ENCODE measurements at places on chromosomes 4 and X. TPM values are rescaled to one million over a fixed set of nuclear protein-coding genes. Genes with fewer than 3 reads are reported as not detected.

The TRIM75 gene
- not detected for total RNA-seq

The MAGEA9B gene
- total RNA-seq, result not detected

The CDX4 gene
- total RNA-seq, result not detected

The RNF150 gene
- total RNA-seq, result 0.09 TPM

The POU4F2 gene
- not detected for total RNA-seq

The YIPF6 gene
- 14.3 TPM for total RNA-seq

The IL21 gene
- total RNA-seq, result 0.09 TPM

The ADD1 gene
- total RNA-seq, result 149 TPM

The CDS1 gene
- 0.07 TPM for total RNA-seq

- H3K27me3 ChIP-seq, result no peaks in the 10 kb centered on the region
- no peaks in the 10 kb centered on the region for H3K4me1 ChIP-seq
These were observed 27.1 kb upstream of the DCLK2 start for GRCh38 chr4:150051111-150051510.

- H3K27ac ChIP-seq, result no peak overlapping the region
- DNase-seq, result no peak
- H3K4me1 ChIP-seq, result no peaks in the 10 kb centered on the region
- no peaks in the 10 kb centered on the region for H3K27me3 ChIP-seq
These were observed 213.4 kb downstream of the GC start for GRCh38 chr4:71570492-71570891.

- no peak overlapping the region for H3K27ac ChIP-seq
- H3K36me3 ChIP-seq, result no peaks in the 10 kb centered on the region
- no peak for DNase-seq
- no peak overlapping the region for H3K4me3 ChIP-seq
- no peaks in the 10 kb centered on the region for H3K4me1 ChIP-seq
These were observed 466.9 kb downstream of the FAT4 start for GRCh38 chr4:125781651-125782050.

GRCh38 chrX:77276742-77277141 is 170.4 kb upstream of the FGF16 start:
- no peaks in the 10 kb centered on the region for H3K36me3 ChIP-seq
- DNase-seq, result no peak
- H3K4me1 ChIP-seq, result no peaks in the 10 kb centered on the region
- no peak overlapping the region for H3K4me3 ChIP-seq

- H3K27me3 ChIP-seq, result no peaks in the 10 kb centered on the region
- H3K36me3 ChIP-seq, result no peaks in the 10 kb centered on the region
- peak; percentile 79 for DNase-seq
- peaks cover 16% of the 10 kb centered on the region for H3K4me1 ChIP-seq
- H3K27ac ChIP-seq, result peak overlapping the region; percentile 88
- H3K4me3 ChIP-seq, result peak overlapping the region; percentile 67
These were observed 2.2 kb downstream of the PLXNB3 start for GRCh38 chrX:153766098-153766817.

DNA sequence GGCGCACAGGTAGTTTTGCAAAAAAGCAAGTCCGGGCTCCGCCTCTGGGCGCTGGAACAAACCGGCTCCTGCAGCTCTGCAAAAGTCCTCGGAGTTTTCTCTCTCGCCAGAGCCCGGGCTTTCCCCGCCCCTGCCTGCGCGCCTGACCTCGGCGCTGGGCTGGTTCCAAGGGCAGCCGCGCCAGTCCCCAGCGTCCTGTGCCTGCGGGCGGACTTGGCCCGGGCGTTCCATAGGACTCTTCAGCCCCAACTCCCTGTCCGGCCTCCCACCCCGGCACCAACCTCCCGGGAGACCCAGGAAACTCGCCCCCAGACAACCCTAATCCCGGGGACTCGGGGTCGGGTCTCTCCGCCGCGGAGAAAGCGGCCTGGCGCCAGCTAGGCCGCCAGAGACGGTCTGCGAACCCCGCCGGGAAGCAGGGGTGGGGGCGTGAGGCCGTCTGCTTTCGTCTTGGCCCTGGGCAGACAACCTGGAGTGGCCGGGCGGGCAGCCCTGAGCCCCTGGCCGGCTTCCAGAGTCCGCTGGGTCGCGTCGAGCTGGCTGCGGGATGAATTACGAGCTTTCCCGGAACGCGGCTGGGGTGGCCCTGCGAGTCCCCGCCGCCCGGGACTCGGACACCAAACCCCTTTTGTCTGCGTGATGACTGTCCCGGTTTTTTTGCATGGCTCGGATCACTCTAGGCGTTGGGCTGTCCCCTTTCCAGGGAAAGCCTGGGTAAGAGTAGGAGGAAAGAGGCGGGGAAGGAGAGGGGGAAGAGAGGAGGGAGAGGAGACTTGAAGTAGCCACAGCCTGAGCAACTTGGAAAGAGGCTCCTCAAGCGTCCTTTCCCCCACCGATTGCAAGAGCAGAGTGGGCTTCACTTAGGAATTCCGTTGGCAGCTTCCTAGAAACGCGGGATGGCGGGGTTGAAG is 916 bp downstream of the MXRA5 start:
- no peak overlapping the region for H3K27ac ChIP-seq
- peaks cover 10% of the 10 kb centered on the region for H3K27me3 ChIP-seq
- no peaks in the 10 kb centered on the region for H3K4me1 ChIP-seq
- H3K4me3 ChIP-seq, result no peak overlapping the region

- H3K4me1 ChIP-seq, result peaks cover 8% of the 10 kb centered on the region
- peak overlapping the region; percentile 20 for H3K27ac ChIP-seq
- H3K36me3 ChIP-seq, result peaks cover 19% of the 10 kb centered on the region
These were observed 149.9 kb downstream of the FGF16 start for GRCh38 chrX:77597090-77597489.

GRCh38 chrX:54043541-54044125 is 640 bp downstream of the PHF8 start:
- H3K4me1 ChIP-seq, result peaks cover 27% of the 10 kb centered on the region
- no peaks in the 10 kb centered on the region for H3K27me3 ChIP-seq
- peak; percentile 31 for DNase-seq
- H3K36me3 ChIP-seq, result peaks cover 14% of the 10 kb centered on the region

GRCh38 chr4:166594326-166594946 is 639.9 kb downstream of the SPOCK3 start:
- no peaks in the 10 kb centered on the region for H3K36me3 ChIP-seq
- H3K27me3 ChIP-seq, result no peaks in the 10 kb centered on the region
- no peak overlapping the region for H3K27ac ChIP-seq
- H3K4me3 ChIP-seq, result no peak overlapping the region
- no peaks in the 10 kb centered on the region for H3K4me1 ChIP-seq
- DNase-seq, result peak; percentile 6

DNA sequence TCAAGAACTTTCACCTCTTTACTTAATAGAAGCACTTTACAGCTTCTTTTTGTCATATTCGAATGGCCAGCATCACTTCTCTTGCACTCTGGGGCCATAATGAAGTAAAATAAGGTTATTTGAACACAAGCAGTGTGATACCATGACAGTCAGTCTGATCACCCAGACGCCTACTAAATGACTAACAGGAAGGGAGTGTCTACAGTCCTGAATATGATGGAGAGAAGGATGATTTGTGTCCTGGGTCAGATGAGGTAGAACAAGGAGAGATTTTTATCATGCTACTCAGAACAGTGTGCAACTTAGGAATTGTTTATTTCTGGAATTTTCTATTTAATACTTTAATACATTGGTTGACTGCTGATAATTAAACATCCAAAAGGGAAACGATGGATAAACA is 284.2 kb upstream of the F9 start:
- H3K27ac ChIP-seq, result no peak overlapping the region
- no peaks in the 10 kb centered on the region for H3K36me3 ChIP-seq
- no peaks in the 10 kb centered on the region for H3K27me3 ChIP-seq
- no peaks in the 10 kb centered on the region for H3K4me1 ChIP-seq
- DNase-seq, result no peak

DNA sequence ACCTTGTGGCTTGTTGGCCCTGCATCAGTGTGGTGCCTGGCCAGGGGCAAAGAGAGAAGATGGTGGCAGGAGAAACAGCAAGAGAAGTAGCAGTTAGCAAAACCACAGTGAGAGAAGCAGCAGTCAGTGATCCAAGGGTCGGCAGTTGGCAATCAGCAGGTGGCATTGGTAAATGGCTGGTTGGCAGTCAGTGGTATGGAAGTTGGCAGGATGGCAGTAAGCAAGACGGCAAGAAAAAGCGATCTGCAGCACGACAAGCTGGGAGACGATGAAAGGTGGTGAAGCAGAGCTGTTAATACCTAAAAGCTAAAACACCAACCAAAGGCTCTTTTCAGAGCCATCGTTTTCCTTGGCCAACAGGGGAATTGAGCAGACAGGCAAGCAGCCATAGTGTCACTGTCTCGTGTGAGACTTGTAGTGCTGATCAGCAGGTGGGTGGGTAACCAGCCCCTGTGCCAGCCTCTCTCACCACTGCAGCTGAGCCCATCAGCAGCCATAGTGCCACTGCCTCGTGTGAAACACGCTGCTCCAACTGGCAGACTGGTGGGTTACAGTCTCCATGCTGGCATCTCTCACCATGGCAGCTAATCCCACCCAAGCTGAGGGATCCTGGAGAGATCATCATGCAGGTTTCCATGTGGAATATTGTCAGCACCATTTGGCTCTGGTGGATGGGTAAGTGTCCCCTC is 2078.4 kb downstream of the PCDH7 start:
- no peaks in the 10 kb centered on the region for H3K36me3 ChIP-seq
- no peaks in the 10 kb centered on the region for H3K4me1 ChIP-seq
- no peak overlapping the region for H3K27ac ChIP-seq
- no peaks in the 10 kb centered on the region for H3K27me3 ChIP-seq
- no peak for DNase-seq
- H3K4me3 ChIP-seq, result no peak overlapping the region

- H3K27ac ChIP-seq, result no peak overlapping the region
- H3K36me3 ChIP-seq, result no peaks in the 10 kb centered on the region
- DNase-seq, result peak; percentile 21
- peak overlapping the region; percentile 65 for H3K4me3 ChIP-seq
- H3K4me1 ChIP-seq, result peaks cover 17% of the 10 kb centered on the region
These were observed 1.5 kb downstream of the FHDC1 start for GRCh38 chr4:152937336-152938236.

- H3K4me3 ChIP-seq, result no peak overlapping the region
- no peak overlapping the region for H3K27ac ChIP-seq
- no peaks in the 10 kb centered on the region for H3K36me3 ChIP-seq
These were observed 13.8 kb upstream of the CLDN34 start for GRCh38 chrX:9953396-9953795.

- DNase-seq, result peak; percentile 18
- no peak overlapping the region for H3K4me3 ChIP-seq
- H3K27ac ChIP-seq, result no peak overlapping the region
- H3K27me3 ChIP-seq, result no peaks in the 10 kb centered on the region
- H3K4me1 ChIP-seq, result no peaks in the 10 kb centered on the region
These were observed 7.9 kb upstream of the SLC25A43 start for GRCh38 chrX:119391279-119391678.

- H3K27ac ChIP-seq, result no peak within 1 kb of the TSS
- H3K27me3 ChIP-seq, result no peaks in the 10 kb centered on the region
- H3K4me1 ChIP-seq, result no peaks in the 10 kb centered on the region
These were observed at the start of gene XAGE3 for GRCh38 chrX:52867610-52868348. Gene XAGE3, minus strand, starts transcription at chrX:52868083. Its CDS starts 950 bp downstream, at chrX:52867133.

DNA sequence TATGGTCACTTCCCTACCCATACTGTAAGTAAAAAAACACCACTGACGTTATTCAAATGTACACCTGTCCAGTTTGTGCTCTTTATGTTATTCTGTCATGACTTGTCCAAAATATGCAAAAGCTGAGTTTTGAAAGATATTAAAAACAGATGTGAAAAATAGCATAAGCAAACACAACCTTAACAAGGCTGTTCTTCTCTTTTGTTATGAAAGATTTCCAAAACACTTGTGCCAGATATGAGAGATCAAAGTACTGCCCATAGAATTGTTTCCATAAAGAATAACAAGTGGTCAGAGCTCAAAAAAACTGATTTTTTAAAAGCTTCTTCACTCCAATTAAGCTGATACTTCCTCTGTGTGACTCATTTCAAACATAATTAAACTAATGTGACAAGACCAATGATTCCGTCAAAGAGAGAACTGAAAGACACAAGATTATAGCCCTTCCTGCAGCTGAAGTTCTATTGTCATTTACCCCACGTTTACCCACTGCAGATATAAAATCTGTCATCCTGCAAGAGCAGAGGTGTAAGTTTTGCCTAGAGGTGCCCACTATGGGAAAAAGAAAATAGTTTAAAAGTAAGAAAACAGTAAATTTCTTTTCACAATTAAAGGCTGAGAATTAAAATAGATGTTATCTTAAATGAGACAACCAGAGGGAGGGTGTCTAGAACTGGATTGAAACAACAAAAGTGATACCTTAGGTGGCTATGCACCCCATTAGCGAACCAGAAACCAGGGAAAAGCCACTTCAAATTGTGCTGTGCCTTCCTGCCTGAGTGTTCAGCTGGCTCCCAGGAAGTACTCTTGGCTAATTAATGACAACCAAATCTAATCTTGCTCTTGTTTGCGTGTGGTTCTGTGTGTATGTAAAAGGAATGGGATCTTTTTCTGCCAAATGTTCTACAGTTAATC is 30.1 kb downstream of the RASSF6 start:
- no peaks in the 10 kb centered on the region for H3K36me3 ChIP-seq
- peaks cover 1% of the 10 kb centered on the region for H3K27me3 ChIP-seq
- DNase-seq, result no peak
- no peak overlapping the region for H3K4me3 ChIP-seq
- no peaks in the 10 kb centered on the region for H3K4me1 ChIP-seq
- H3K27ac ChIP-seq, result no peak overlapping the region

DNA sequence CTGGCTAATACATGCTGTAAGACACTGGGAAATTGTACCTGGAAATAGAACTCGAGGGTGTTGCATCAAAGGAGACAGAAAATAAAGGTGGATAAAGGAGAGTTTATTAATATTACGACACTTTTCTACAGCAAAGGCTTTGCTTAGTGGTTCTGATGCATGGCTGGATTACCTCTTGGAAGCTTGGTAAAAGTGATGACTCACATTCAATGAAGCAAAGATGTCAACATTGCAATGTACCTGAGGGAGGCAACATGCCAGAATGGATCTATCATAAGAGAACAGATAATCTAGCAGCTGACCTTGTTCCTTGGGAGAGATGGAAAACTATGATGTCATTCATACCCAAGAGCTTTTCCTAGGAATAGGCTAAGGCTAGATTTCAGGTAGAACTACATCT is 735.1 kb upstream of the DIAPH2 start:
- no peaks in the 10 kb centered on the region for H3K36me3 ChIP-seq
- no peaks in the 10 kb centered on the region for H3K27me3 ChIP-seq
- H3K4me1 ChIP-seq, result no peaks in the 10 kb centered on the region
- H3K4me3 ChIP-seq, result no peak overlapping the region
- DNase-seq, result no peak

- no peak overlapping the region for H3K27ac ChIP-seq
- H3K27me3 ChIP-seq, result no peaks in the 10 kb centered on the region
- DNase-seq, result no peak
- H3K4me1 ChIP-seq, result no peaks in the 10 kb centered on the region
- H3K4me3 ChIP-seq, result no peak overlapping the region
These were observed 292.4 kb upstream of the PITX2 start for GRCh38 chr4:110915301-110915700.

GRCh38 chr4:66266035-66266434 is 595.7 kb upstream of the EPHA5 start:
- no peaks in the 10 kb centered on the region for H3K36me3 ChIP-seq
- no peak overlapping the region for H3K27ac ChIP-seq
- no peak overlapping the region for H3K4me3 ChIP-seq
- H3K27me3 ChIP-seq, result no peaks in the 10 kb centered on the region

Measured in activated CD8-positive, alpha-beta T cell treated with anti-CD3 and anti-CD28 coated beads for 36 hours (primary cell).